ENCODE measurements at places on chromosomes 3 and 15.
A peak's percentile ranks its signal among the peaks of the same experiment; 100 is the strongest.

DNA sequence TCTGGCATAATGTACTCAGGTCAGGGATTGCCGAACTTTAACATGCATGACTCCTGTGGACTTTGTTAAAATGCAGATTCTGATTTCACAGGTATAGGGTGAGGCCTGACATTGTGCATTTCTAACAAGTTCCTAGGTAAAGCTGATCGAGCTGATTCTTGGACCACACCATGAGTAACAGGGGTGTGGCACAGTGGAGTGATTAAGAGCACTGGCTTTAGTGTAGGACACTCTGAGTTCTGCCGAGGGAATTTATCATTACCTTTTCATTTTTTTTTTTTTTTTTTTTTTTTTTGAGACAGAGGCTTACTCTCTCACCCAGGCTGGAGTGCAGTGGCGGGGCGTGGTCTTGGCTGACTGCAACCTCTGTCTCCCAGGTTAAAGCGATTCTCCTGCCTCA lies 169.3 kb downstream of the ADAMTS9 start:
- no peak for DNase-seq

GRCh38 chr15:70362886-70363285 lies 265.2 kb upstream of the TLE3 start:
- DNase-seq, result no peak

DNA sequence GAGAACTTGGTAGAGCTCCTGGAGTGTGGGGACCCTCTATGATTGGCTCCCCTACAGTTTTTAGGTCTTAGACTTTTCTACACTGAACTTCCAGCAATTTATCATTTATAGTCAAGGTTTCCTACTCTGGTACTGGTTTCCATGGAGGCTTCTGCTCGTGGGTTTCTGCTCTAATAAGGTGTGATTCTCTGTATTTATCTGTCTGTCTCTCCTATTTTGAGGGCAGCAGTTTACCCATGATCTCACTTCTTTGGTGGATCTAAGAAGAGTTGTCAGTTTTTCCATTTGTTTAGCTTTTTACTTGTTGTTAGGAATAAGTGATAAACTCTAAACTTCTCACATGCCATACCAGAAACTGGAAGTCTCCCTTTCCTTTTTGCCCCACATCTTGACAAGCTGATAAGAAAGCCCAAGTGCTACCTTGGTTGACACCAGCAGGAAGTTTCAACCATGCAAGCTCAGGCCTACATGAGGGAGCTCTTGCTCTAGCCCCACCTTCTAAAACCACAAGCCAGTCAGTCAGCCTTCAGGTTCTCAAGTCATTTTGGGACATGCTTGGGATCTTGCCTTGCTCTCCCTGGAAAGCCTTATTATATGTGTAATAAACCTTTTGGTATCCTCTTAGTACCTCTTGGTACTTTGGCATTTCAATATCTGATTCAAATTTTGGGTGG lies 10.0 kb downstream of the TIMMDC1 start:
- no peak for DNase-seq

DNA sequence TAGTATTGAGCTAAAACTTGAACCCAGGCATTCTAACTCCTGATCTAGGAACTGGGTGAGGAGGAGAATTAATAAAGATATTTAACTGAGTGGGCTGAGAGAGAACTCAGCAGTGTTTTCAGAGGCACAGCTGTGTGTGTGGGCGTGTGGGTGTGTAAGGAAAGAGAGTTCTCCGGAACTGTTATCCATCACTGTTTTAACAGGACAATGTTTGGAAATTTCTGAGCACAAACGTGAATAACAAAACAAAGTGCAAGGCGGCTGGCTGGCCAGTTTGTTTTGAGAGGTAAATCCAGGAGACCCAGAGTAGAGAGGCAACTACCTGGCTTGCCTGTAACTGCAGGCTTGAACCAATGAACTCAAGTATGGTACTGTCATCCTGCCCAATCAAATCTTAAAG lies 5.0 kb upstream of the PTPN9 start:
- no peak for DNase-seq

GRCh38 chr3:133023362-133023761 lies 14.8 kb upstream of the TMEM108 start:
- no peak for DNase-seq

DNA sequence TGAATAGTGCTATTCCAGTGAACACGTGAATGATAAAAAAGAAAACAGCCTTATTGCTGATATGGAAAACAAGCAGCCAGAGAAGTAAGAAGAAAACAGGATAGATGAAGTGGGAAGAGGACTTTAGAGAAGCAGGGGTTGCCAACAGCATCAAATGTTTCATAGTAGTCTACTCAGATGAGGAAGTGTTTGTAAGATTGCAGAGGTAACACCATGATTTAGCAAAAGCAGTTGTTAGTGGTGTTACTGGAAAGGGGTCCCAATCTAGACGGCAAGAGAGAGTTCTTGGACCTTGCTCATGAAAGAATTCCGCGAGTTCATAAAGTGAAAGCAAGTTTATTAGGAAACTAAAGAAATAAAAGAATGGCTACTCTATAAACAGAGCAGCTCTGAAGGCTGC lies 108.8 kb upstream of the MCTP2 start:
- DNase-seq, result no peak

DNA sequence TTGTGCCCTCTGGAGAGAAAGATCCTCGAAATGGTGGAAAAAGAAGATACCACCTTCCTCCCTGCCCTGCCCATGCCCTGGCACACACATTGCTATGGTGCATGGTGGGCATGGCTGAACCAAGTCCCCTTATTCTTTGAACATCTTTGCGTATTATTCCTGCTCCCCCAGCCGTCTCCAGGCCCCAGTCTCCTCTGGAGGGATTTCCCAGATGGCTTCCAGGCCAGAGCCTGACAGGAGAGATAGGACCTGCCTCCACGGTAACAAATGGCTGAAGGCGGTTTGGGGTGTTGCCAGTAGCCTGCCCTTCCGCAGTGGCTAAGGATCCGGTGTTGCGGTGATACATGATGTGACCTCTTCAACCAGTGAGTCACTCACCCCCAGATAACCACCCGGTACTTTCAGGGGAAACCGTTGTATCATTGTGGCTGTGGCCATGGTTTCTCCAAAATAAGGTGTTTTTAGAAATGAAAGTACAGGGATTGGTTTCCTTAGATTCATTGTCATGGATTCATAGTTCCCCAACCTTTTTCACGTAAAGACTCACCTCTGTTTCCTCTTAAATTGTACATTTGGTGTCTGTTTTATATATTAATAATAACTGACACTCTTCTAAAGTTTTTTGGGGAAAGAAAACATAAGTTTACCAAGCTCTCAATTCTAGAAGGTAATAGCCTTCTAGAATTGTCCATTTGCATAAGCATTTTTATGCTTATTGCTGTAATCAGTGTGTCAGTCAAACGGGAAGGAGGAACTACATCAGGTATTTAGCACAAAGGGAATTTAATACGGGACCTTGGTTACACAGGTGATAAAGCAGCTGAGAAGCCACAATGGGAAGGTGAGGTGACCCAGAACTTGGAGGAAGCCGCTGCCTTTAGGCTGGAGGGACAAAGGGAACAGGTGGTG lies 25.9 kb downstream of the SMAD3 start:
- no peak for DNase-seq

DNA sequence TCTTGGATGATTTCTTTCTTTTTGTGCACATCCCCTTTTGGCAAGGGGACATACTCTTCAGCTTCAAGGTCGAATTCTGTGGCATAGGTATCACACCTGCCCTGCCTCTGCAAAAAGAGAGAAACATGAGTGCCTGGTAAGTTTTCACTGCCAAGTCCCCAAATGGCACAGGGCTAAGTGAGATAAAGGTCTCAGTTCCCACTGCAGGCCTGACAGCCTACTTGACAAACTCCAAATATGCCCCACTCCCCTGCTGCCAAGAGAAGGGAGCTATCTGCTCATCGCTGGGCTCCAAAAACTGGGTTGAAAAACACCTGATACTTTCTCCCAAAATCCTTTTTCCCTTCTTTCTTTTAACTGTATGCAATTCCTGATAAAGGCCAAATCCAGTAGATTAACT lies 23.0 kb downstream of the RUVBL1 start:
- DNase-seq, result no peak

- DNase-seq, result no peak
These were observed 126.3 kb downstream of the DMXL2 start for GRCh38 chr15:51496246-51496645.

DNA sequence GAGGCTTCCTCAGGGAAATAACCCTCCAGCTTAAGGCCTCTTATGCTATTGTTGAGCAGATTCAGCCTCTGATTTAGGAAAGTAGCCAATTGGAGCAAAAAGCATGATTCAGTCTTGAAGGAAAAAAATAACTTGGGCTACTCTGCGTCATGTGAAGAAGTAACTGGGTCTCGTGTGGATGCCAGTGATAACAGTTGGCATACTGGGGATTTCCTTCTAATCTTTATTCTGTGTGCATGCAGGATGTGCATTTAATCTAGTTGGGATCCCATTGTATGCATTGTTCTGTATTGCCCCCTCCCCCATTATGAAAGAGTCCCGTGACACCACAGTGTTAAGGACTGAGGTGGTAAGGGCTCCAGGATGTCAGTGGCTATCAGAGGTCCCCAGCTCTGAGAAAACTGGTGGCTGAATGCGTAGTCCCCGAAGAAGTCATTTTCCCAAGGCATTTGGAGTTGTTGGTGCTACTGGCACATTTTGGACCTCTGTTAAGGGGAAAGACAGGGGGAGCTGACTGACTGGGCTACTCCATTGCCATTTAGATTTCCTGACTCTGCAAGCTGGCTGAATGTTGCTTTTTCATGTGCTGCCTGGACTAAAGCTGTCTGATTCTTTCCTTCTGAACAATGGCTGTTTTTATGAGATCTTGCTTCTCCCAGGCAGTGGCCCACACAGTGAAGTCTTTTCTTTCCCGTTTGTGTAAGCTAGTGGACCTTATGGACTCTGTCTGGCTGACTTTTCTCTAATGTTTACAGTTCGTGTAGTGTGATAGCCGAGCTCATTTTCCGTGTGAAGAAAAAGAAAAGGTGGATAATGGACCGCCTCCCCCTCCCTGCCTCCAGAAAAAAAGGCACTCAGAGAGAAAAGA lies 38.4 kb upstream of the TRAK1 start:
- DNase-seq, result no peak

DNA sequence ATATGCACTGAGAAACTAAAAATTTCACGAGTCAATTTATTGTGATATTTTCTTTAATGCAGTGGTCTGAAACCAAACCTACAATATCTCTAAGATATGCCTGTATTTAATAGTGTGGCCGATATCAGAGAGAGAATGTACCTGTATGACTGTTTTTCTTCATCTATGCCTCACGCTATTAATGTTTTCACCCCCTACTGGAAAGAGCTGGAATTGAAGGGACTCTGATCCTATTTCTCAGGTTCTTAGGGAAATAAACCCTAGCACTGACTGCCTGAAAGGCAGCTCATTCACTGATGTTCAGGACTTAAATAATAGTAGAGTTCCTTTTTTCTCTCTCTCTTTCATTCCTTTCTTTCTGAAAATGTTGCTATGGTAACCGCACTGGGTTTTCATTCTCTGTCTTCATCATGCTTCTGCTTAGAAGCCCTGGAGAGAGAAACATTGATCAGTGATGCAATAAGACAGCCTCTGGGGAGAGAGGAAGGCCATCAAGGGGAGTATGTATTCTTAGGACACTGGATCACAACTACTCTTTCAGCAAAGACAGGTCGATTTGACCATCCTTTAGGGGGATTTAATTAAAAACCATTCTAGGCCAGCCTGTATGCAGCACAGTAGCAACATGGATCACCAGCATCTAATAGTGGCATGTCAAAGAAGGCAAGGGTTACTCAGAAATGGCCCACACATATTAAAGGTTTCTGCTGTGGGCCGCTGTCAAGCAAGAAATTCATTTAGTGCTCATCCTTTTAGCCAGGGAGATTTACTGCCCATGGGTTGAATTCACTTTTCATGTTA lies 1135.7 kb downstream of the IGSF11 start:
- DNase-seq, result peak; percentile 2

GRCh38 chr3:54537506-54537905 lies 390.4 kb downstream of the LRTM1 start:
- no peak for DNase-seq

GRCh38 chr15:28068930-28069329 lies 30.2 kb downstream of the OCA2 start:
- DNase-seq, result no peak

GRCh38 chr3:72629191-72629631 lies 219.0 kb downstream of the SHQ1 start:
- DNase-seq, result no peak

- DNase-seq, result no peak
These were observed 468.8 kb downstream of the MAGI1 start for GRCh38 chr3:65569845-65570405.

DNA sequence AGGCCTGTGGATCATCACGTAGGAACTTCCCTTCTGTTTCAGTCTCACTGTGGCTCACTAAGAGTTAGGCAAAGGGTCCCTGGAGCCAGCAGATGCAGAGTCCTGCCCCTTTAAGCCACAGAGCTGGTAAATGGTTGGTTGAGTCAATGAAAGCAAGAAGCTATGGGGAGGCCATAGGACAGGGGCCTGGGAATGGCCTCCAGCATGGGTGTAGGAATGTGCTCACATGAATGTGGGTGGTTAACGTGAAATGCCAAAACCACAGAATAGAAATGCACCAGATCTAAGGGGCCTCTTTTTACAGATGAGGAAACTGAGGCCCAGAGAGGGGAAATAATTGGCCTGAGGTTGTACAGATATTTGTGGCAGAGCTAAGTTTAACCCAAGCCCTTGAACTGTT lies 150.3 kb downstream of the TLE3 start:
- DNase-seq, result no peak

DNA sequence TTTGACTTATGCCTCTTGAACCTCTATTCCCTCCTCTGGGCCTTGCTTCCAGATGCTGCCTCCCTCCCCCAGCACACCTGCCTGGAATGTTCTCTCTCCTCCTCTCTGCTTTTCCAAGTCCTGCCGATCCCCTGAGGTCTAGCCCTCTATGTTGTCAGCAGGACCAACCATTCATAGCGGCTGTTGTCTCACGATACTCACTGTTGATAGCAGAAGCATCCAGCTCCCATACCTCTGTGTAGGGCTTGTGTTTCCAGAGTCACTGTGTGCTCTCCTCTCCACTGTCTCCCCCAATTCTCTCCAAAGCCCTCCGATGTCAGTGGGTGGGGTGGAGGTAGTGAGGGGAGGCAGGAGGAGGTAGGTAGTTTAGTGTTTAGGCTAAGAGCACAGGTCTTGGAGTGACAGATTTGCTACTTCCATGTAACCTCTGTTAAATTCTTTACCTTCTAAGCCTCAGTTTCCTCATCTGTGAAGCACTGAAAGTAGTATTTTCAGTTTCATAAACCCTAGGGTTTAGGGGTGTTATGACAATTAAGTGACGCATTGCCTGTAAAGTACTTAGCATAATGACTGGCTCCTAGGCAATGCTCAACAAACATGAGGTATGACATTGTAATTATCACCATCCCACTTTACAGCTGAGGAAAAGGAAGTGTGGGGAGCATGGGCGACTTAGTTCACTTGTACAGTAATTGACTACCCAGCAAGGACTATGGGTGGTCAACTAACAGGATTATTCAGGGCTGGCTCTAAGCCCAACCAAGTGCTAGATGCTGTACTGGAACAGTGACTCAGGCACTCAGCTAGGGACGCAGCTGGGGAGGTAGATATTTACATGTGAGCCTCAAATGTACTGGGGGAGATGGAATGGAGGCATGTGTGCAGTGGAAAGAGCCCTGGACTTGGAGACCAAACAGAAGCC lies 122.8 kb downstream of the CACNA1D start:
- no peak for DNase-seq
